Activated CD8-positive, alpha-beta memory T cell treated with anti-CD3 and anti-CD28 coated beads for 4 hours (primary cell): ENCODE measurements at places on chromosomes 5 and 9.

DNA sequence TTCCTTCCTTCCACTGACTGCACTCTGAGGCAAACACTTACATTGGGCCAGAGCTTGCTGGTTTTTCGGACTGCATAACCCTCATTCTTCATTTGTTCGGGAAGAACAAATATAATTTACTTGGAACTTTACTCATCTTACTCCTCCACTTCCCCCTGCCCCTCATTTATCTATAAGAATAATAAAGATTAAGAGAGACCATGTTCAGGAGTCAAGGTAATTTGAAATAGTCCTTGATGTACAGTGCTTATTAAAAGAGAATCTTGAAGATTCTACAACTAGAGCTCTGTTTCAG is 65.6 kb downstream of the BASP1 start:
- no peak for DNase-seq

- no peak for DNase-seq
Measured at GRCh38 chr5:144433893-144434292, 263.2 kb downstream of the KCTD16 start.

DNA sequence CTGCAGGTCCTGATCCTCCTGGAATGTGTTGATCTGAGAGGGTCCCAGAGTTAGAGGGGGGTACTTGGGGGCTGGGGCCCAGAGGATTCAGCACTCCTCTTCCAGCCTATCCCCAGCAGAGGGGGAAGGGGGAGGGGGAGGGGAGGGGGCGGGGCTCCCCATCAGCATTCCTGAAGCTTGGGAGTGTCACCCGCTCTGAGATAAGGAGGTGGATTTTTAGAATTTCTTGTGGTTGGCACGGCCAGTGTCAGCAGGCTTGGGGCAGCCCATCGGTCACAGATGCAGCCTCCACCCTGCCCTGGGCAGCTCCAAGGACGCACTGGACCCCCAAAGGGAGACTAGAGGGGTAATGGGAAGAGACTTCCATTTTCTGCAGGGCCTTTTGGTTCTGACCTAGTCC is 5.3 kb downstream of the FGF18 start:
- DNase-seq = no peak

DNA sequence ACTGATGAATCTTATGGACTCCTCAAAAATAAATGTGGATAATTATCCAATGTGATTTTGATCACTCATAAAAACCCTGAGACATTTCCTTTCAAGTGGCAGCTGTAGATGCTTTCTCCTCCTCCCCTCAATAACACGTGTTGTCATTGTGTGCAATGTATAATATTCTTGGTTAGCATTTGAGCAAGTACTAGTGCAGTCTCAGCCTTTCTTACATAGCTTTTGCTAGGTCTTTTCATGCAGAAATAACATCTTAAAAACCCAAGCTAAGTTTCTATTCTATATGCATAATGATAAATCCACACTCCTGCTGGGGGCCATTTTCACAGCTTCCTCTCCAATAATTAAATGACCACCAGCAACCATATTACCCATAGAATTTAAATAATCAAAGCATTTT is 1835.2 kb upstream of the NUDT12 start:
- no peak for DNase-seq

- no peak for DNase-seq
Measured at GRCh38 chr9:86508208-86508903, 154.1 kb upstream of the TUT7 start.

GRCh38 chr5:128038643-128039042 is 44.9 kb upstream of the SLC12A2 start:
- DNase-seq = no peak
